Activated CD4-positive, alpha-beta T cell treated with anti-CD3 and anti-CD28 coated beads, Interleukin-2, amount 50 U/mL, for 16 hours (primary cell): ENCODE measurements at places on chromosomes 4 and X.

DNA sequence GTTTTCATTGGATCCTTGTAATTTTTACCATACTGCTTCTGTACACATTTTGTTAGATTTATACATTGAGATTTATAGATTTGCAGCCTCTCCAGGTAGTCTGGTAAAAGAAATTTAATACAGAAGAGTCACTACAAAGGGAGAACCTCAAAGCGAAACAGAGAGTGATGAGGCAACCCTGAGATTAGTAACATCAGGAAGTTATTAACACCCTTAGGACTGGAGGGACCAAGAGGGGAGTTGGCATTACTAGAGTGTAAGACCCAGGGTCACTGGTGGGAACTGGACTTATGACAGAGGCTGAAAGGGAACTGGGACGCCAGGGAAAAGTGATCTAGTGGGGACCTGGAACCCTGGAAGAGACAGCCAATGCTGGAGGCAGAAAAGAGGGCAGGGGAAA lies 20.6 kb upstream of the MAML3 start:
- no peak for DNase-seq

DNA sequence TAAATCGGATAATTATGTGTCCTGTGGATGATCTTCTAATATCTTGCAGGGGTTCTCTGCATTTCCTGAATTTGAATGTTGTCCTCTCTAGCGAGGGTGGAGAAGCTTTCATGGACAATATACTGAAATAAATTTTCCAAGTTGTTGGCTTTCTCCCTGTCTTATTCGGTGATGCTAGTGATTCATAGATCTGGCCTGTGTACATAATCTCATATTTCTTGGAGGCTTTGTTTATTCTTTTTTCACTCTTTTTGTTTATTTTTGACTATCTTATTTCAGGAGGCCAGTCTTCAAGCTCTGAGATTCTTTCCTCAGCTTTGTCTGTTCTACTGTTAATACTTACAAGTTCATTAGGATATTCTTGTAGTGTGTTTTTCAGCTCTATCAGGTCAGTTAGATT lies 20.7 kb upstream of the CLGN start:
- no peak for DNase-seq

GRCh38 chr4:68349279-68349648 lies 626 bp downstream of the YTHDC1 start:
- peak; percentile 29 for DNase-seq

DNA sequence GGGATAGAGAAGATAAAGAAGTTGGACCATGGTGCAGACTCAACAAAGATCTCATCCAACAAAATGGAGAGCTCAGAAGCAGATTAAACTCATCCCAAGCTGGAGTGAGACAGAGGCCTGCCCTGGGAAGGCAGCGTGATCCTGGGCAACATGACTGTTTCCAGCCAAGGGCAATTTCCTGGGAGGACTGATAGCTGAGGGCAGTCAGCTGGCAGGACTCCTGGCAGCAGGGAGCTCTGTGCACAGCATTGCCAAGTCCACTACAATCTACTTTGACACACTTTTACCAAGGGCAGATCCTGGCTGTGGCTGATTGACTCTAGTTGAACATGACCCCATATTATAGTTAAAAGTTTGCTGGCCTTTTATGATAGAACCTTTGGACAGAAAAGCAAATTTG lies 357.3 kb upstream of the RASGEF1B start:
- DNase-seq = no peak

GRCh38 chr4:149999485-150000074 lies 78.7 kb upstream of the DCLK2 start:
- peak; percentile 35 for DNase-seq

- DNase-seq = no peak
Measured at GRCh38 chr4:114192854-114193253, 213.4 kb upstream of the ARSJ start.

DNA sequence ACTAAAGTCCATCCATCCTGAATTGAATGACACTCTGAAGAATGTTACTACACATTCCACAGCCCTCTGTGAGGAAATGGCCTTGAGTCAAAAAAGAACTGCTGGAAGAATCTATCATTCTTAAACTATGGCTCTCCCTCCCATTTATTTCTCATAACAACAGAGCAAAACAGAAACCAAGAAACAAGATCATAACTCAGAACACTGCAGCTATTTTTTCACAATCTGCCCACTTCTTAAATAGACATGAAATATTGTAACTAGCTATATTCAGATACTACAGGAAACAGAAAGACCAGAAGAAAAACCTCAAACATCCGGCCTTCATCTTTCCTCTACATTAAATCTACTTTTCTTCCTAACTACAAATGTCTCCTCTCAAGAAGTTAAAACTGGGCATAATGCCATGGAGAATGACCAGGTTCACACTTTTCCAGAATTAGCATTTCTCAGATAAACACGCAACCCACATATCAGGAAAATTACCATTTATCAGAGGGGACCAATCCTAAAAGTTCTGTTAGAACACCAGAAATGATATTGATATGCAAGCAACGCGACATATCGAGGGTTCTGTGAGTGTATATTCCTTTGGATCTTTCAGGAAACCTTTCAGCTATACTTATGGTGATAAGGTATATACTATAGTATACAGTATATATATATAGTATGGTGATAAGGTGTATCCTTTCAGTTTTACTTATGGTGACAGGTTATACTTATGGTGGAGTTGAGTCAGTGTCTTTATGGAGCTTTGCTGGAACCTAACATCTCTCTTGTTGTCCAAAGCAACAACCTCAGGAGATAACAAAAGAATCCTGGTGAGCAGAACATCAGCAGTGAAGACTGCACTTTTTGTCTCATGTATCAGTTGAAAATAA lies 60.4 kb upstream of the IRF2 start:
- peak; percentile 84 for DNase-seq

DNA sequence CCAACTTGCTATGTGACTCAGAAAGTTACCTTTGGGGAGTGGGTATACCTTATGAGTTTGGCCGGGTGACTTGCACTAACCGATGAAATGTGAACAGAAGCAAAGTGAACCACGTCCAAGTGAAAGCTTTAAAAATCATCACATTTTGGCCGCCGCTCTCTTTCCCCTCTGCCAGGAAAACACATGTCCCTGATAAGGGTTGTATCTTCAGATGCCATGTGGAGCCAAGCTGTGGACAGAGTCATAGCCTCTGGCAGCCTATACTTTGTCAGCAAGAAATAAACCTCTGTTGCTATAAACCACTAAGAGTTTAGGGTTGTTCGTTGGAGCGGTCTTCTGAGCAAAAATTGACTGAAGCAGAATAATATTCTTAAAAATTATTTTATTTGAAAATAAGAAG lies 92.3 kb downstream of the PRDM5 start:
- DNase-seq = no peak

- DNase-seq = no peak
Measured at GRCh38 chr4:3724319-3725231, 41.6 kb upstream of the ADRA2C start.

- peak; percentile 51 for DNase-seq
Measured at GRCh38 chrX:53682885-53683555, 3.5 kb downstream of the HUWE1 start.

GRCh38 chrX:48794340-48794910 lies 7.4 kb upstream of the HDAC6 start:
- DNase-seq = no peak

DNA sequence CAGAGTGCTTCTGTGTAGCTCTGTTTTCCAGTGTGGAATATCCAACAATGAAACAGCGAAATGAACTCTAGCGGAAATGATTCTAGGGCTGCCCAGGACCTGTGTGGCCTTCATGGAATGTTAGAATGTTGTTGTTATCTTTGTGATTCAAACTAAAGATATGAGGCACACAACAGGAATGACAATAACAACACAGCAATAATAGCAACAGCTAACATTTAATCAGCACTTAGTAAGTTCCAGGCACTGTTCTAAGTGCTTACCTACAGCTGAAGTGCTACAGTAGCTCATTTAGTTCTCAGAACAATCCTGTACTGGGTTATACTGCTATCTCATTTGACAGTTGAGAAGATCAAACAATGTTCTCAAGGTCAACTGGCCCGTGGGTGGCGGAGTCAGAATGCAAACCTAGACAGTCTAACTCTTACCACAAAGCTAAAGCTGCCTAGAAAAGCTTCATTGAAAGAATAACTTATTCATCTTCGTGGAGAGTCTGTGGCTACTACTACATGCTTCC lies 63.7 kb downstream of the MAML3 start:
- no peak for DNase-seq

GRCh38 chr4:104424989-104425388 lies 69.7 kb downstream of the CXXC4 start:
- no peak for DNase-seq

- DNase-seq = peak; percentile 14
Measured at GRCh38 chrX:134718105-134718965, 60.1 kb upstream of the PLAC1 start.

GRCh38 chr4:101277671-101278070 lies 69.7 kb downstream of the PPP3CA start:
- no peak for DNase-seq

DNA sequence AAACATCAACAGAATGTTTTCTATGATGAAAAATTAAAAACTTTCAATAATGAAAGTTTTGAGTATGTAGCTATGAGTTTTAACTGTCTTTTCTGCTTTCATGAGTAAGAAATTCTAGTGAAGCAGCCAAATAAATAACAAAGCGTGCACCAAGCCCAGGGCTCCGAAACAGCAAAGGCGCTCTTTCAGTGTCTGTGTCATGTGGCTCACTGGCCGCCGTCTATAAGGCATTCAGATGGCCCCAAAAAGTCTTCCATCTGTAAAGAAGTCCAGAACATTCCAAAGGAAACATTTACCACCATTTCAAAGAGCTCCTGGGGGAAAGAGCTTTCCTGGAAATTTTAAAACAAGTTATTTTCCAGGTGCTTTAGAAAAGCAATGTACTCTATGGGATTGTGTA lies 139.9 kb downstream of the AFAP1 start:
- no peak for DNase-seq

DNA sequence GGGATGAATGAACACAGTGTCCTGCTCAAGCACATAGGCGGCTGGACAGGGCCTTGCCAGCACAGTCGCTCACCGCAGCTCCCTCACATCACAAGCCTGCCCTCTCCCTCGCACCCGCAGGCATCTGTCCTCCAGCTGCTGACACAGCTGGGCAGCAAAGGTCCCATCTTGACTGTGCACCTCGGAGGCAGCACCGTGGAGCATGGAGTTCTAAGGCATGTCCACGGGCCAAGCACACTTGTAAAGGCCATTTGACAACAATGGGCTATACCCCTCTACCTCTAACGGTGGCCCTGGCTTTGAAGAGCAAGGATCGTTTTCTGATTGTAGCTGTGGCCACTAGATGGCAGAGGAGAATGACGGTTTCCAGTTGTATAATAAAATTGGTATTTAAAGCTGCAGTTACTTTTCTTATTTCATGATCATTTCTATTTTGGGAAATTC lies 53.8 kb downstream of the APLN start:
- peak; percentile 39 for DNase-seq

- no peak for DNase-seq
Measured at GRCh38 chr4:41933997-41934503, 1.2 kb upstream of the TMEM33 start.

DNA sequence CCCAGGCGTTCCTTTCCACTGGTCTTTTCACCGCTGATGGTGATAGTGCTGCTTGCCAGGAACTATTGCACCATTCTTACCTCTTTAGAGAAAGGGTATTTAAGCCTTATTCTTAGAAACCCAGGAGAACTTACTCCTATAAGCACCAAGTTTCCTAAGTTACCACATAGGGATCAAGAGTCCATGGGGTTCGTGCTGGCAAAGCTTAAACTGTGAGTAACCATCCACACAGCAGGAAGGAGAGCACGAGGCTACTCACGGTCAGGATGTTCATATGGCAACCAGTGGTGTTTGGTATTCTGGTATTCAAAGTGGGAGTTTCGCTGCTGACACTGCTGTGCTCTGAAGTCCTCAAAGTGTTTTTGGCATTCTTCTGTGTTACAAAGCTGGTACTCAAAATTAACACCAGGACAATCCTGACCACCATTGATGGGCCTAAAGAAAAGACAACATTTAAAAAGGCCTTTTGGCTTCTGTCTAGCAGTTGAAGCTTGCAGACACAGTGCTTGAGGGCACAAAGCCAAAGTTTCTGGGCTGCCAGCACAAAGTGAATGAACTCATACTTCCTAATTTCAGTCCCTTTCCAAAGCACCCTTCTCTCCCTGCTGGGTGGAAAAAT lies 256.9 kb downstream of the ADAMTS3 start:
- DNase-seq = no peak

DNA sequence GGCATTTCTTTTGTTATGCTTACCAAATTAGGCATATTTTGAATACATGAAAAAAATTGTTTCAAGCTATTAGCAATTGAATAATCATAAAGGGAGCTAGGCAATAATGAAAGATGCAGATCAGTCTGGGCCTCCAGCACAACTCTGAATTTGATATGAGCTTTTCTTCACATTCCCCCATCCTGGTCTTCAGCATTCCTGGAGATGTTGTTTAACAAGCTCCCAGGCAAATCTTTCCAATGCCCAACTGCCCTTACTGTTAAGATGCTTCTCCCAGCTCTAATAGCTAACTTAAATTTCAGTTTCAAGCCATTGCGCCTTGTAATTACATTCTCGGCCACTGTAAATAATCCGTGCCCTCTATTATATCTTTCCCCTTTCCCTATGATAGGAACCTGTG lies 19.2 kb downstream of the GPC3 start:
- no peak for DNase-seq

DNA sequence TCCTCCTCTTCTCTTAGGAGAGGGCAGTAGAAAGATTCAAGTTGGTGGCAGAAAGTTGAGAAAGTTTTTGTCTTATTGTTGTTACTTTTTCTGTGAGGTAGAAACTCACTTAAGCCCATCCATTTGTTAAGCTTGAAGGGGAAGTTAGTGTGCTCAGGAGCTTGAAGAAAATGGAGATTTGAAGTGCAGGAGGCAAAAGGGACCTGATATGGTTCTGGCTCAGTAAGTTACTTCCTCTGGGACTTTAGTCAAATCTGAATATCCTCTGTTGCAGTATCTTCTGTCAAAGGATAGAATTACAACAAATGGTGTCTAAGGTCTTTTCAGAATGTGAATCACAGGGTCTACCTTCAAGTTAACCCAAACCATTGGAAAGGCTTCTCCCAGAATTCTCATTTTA lies 46.2 kb downstream of the CXCL13 start:
- DNase-seq = no peak

- no peak for DNase-seq
Measured at GRCh38 chr4:8831221-8832112, 40.2 kb downstream of the HMX1 start.

DNA sequence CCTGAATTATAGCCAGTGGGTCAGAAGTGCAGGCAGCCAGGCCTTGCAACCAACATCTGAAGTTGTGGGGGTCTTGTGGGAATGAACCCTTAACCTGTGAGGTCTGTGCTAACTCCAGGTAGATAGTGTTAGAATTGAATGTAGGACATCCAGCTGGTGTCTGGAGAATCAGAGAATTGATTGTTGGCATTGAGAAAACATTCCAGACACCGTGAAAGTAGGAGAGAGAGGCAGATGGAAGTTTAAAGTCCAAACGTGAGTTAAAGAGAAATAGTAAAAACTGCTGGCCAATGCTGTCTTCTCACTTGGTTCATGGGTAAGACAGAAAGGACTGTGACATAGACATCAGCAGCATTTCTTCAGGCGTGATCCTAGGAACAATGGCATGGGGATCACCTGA lies 27.7 kb downstream of the CASP3 start:
- DNase-seq = no peak

- no peak for DNase-seq
Measured at GRCh38 chr4:5037553-5038551, 13.4 kb upstream of the STK32B start.
